Cerebellum (tissue), 4 donors: ENCODE measurements at places on chromosomes 6 and 20. TPM values are rescaled to one million over a fixed set of nuclear protein-coding genes. Genes with fewer than 3 reads are reported as not detected.
A peak's percentile ranks its signal among the peaks of the same experiment; 100 is the strongest.

- DNase-seq: no peak
These were observed 103.9 kb downstream of the TTLL2 start for GRCh38 chr6:167428664-167429333.

- DNase-seq: peak; percentile 82
These were observed 26.6 kb upstream of the ELMO2 start for GRCh38 chr20:46433051-46433450.

DNA sequence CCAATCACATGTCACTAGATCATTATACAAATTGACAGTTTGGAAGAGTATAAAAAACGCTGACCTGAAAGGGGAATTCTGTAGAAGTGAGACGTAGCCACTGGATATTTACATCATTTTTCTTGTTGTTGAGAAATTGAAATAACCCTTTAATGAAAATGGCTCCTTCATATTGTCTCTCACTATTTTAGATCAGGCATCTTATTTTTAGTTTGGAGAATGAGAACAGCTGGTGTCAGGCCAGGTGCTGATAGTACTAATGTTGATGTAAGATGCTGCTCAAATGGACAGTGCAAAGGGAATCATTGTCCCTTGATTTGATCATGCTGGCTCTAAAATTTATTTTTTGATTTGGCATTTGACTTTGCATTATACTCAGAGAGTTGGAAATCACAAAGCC lies 17.4 kb downstream of the NKAIN2 start:
- DNase-seq: no peak

DNA sequence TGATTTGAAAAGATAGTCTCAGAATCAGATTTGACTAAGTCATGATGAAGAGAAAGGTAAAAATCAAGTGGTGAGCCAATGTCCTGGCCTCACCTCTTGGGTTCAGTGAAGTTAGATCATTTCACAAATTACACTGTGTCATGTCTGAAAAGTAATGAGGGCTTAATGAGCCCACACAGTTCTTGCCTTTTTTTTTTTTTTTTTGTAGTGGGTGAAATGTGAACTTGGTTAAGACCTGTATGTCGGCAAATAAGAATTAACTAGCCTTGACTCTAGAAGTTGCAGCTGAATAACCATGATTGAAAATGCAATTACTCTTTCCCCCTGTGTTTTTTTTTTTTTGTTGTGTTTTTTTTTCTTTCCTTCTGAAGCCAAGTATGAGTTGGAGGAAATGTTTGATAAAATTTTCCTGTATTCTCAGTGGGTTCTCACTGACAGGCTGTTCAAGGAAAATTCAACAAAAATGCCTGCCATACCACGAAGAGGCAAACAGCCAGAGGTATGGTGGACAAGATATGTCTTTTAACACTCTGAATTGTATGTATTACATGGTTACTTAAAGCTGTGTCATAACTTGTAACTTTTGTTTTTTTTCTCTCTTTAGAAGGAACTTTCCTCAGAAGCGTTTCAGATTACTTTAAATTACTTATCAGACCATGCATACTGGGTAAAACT lies 135.2 kb upstream of the MLIP start:
- DNase-seq: no peak

- no peak for DNase-seq
These were observed 17.3 kb downstream of the STX7 start for GRCh38 chr6:132495604-132496079.

DNA sequence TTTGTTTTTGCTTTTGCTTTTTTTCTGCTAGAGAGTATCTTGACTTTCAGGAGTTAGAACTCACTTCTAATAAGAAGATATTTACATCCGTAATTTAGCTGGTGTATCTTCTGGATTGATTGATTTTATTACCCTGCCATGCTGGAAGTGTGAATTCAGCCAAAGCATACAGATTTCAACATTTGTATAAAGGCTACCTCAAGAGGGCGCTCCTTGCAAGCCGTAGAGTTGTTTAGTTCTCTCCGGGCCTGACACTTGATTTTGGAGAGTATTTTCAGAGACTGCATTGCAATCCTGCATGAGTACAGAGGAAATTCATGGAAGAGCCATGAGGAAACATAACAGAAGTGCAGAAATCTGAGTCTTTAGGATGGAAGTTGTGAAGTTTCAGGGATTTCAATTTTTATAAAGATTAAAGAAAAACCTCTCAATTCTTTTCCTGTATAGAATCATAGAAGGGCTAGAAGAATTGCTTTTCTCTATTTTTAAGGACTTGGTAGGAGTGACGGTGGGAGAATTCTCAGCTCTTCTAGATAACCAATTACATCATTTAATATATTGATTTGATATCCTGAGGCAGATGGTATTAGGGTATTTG lies 66.7 kb upstream of the TIAM2 start:
- peak; percentile 70 for DNase-seq

DNA sequence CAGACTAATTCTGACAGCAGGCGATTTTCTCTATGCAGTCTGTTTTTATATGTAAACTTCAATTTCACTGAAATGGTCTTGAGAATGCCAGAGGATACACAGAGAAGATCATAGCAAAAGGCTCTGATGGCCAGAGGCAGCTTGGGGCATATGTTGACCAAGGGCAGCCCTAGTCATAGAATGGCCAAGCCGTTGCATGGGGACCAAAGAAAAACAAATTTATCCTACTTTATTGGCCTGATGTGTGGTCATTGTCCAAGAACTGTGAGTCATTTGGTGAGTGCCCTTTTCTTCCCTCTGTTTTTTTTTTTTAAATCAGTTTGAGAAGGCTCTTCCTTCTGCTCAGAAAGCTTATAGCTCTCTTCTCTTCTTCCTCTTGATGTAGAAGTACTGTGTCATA lies 5.8 kb downstream of the HDGFL1 start:
- DNase-seq: no peak

- DNase-seq: no peak
These were observed 275.8 kb upstream of the SULF2 start for GRCh38 chr20:48060841-48061720.

- DNase-seq: no peak
These were observed 574 bp downstream of the RPS12 start for GRCh38 chr6:132814716-132815570.

DNA sequence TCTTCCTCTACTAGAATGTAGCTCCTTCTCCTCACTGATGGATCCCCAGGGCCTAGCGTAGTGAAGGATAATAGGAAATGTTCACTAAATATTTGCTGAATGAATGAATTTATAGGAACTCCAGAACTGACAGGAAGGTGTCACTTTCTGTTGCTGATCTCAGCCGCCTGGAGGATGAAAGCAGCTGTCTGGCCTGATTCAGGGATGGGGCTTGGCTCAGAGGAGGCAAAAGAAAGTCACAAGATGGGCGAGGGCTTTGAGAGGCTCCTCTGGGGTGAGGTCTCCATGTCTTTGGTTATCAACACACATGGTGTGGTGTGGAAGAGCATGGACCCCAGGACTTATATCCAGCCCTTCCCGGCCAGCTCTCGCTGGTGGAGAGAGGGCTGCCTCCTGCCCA lies 11.5 kb upstream of the CCDC167 start:
- DNase-seq: no peak

DNA sequence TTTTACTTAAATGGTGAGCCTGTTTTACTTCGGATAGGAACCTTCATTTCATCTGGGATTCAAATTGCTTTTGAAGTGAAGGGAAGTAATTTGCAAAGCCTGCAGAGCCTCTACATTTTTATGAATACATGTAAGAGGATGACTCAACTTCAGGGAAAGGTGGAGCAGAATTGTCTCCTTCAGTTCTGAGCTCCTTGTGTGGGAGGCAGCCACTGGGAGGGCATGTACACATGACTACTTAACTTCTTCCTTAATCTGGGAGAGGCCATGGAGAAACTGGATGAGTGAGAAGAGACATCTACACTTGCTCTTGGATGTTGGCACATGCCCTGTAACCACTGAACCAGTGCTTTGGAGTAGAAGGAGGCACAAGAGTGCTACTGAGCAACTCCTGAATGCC lies 145.1 kb upstream of the NRSN1 start:
- no peak for DNase-seq

- DNase-seq: no peak
These were observed 222.8 kb downstream of the LY86 start for GRCh38 chr6:6811128-6812009.

DNA sequence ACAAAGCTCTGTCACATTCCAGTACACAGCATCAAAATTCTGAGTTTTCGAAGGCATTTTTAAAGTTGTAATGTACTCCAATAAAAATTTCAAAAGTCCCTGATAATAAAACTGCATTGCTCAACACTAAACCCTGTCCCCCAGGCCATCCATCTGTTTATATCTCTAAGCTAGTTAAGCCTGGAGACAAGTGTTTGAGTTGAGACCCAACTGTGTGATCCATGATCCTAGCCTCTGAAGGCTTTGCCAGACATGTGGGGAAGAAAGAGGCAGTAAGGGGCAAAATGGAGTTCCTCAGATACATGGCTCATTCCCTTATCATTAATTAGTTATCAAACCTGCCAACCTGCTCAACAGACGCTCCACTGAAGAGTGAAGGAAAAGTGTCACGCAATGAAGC lies 198.4 kb downstream of the ISM1 start:
- no peak for DNase-seq

DNA sequence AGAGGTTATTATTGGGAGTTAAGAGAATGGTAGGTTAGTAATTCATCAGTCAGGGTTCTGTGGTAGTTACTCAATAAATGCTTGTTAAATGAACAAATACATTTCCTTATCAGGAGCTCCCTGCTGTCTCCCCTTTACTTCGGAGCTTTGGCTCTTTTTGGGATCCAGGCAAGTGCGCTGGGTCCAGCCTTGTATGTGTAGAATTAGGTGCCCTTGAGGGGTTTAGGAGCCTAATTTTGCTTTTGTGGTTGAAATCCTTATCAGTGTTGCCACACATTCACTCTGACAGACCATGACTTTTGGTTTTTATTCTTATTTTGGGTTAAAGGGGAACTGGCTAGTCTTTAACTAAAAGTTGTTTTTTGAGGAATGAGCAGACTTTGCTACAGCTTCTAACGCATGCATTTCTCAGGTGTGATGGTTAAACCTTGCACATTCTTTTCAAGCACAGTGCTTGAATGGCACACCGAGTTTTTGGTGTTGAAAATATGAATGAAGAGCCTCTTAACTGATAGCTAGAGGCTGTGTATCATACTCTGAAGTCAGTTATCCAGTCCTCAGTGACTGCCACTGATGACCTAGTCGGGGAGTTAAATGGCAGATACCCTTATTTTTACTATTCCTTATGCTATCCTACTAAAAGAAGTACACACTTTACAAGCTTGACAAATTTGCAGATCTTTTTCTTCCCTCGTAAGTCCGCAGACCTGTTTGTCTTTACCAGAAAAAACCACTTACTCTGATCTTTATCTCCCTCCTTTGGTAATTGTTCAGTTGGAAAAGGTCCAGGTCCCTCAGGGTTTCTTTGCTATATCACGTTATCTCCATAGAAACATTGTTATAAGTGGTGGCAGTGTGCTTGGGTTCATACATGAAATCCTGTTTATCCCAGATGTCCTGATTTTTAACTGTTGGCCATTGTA lies 50.7 kb upstream of the PLCG1 start:
- DNase-seq: no peak

Gene OLIG3
- 1.2 TPM for total RNA-seq

Gene RIPPLY2
- 8.0 TPM for total RNA-seq

Gene PLA2G7
- 5.8 TPM for total RNA-seq

Gene MAPK13
- 3.5 TPM for total RNA-seq
